ENCODE measurements at places on chromosomes 3 and 15. TPM values are rescaled to one million over a fixed set of nuclear protein-coding genes. Genes with fewer than 3 reads are reported as not detected.

The SNX22 gene
- 1.1 TPM for total RNA-seq

The TMEM158 gene
- 0.26 TPM for total RNA-seq

DNA sequence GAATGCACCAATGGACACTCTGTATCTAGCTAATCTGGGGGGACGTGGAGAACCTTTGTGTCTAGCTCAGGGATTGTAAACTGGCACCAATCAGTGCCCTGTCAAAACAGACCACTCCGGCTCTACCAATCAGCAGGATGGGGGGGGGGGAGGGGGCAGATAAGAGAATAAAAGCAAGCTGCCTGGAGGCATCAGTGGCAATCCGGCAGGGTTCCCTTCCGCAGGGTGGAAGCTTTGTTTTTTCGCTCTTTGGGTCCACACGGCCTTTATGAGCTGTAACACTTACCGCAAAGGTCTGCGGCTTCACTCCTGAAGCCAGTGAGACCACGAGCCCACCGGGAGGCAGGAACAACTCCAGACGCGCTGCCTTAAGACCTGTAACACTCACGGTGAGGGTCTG is 827.1 kb downstream of the PLOD2 start:
- DNase-seq = no peak
- H3K27ac ChIP-seq = no peak overlapping the region
- no peaks in the 10 kb centered on the region for H3K4me1 ChIP-seq

DNA sequence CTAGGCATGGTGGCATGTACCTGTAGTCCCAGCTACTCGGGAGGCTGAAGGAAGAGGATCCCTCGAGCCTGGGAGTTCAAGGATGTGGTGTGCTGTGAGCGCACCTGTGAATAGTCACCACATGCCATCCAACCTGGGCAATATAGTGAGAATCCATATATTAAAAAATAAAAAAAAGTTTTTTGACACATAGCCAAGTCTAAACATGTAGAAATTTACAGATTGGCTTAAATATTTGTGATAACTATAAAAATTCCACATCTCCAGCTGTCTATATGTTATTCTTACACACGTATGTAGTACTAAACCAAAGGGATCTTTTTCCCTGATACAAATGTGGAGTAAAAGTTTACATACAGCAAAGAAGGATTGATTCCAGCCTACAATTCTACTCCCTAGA is 119.7 kb downstream of the CNTN4 start:
- H3K27ac ChIP-seq = no peak overlapping the region
- no peaks in the 10 kb centered on the region for H3K4me1 ChIP-seq
- no peak for DNase-seq
- no peaks in the 10 kb centered on the region for H3K36me3 ChIP-seq
- H3K4me3 ChIP-seq = no peak overlapping the region

The SAMD7 gene
- not detected for total RNA-seq

- H3K4me3 ChIP-seq = no peak overlapping the region
- H3K27ac ChIP-seq = no peak overlapping the region
- H3K36me3 ChIP-seq = peaks cover 2% of the 10 kb centered on the region
- peaks cover 19% of the 10 kb centered on the region for H3K27me3 ChIP-seq
- no peak for DNase-seq
Observed at GRCh38 chr3:40978442-40978841, 220.9 kb upstream of the CTNNB1 start.

DNA sequence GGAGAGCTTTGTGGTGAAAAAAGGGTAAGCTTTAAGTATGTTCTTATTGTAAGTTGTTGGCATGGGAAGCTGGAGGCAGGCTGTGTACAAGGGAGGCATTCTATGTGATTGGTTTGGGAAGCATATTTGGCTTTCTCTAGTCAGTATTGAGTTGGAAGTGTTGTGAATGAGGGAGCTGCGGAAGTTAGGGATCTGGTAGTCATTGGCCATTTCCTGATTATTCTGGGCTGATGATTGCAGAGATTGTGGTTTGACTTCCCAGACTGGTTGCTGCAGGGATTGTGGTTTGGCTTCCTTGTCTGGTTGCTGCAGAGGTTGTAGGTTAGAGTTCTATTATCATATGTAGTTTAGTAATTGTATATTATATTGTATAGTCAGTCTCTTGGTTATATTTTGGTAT is 21.0 kb downstream of the STXBP5L start:
- no peak overlapping the region for H3K27ac ChIP-seq
- DNase-seq = no peak
- no peaks in the 10 kb centered on the region for H3K36me3 ChIP-seq
- no peaks in the 10 kb centered on the region for H3K27me3 ChIP-seq
- H3K4me3 ChIP-seq = no peak overlapping the region

- no peak overlapping the region for H3K27ac ChIP-seq
- DNase-seq = no peak
- peaks cover 12% of the 10 kb centered on the region for H3K36me3 ChIP-seq
Observed at GRCh38 chr15:60460931-60461330, 18.0 kb downstream of the ICE2 start.

- peak overlapping the region; percentile 49 for H3K27ac ChIP-seq
- no peaks in the 10 kb centered on the region for H3K27me3 ChIP-seq
- DNase-seq = peak; percentile 3
- peak overlapping the region; percentile 2 for H3K4me3 ChIP-seq
- peaks cover 39% of the 10 kb centered on the region for H3K4me1 ChIP-seq
Observed at GRCh38 chr3:155553780-155554179, 191.1 kb downstream of the PLCH1 start.

DNA sequence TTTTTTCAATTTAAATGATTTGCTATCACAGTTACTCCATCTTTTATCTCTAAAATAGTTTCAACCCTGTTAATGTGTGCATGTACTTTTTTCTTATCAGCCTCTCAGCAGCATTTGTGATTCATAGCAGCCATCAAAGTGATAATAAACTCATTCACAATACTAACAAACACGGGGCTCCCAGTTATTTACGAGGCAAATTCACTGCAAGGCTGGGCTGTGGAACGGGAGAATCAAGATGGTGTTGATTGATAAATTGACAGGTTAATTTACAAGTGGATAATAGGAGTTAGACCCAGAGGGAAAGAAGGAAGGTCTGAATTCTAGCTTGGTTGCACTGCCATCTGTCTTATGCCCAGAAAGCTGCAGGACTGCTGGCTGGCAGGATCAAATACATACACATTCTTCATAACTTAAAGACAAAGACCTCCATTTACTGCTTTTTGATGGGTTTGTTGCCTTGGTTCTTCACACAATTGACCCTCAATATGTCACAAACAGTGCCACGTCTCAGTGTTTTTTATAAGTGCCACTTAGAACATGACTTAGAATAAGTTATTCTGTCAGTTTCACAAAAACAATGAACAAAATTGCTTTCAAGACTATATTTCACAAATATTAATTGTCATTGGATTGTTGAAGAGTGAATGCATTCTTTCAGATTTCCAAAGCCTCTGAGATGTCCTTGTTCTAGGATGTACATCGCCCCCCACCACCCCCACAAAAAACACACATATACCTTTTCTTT is 562.8 kb downstream of the NR2F2 start:
- no peak overlapping the region for H3K4me3 ChIP-seq
- no peaks in the 10 kb centered on the region for H3K27me3 ChIP-seq
- no peak overlapping the region for H3K27ac ChIP-seq
- H3K36me3 ChIP-seq = no peaks in the 10 kb centered on the region
- DNase-seq = no peak

DNA sequence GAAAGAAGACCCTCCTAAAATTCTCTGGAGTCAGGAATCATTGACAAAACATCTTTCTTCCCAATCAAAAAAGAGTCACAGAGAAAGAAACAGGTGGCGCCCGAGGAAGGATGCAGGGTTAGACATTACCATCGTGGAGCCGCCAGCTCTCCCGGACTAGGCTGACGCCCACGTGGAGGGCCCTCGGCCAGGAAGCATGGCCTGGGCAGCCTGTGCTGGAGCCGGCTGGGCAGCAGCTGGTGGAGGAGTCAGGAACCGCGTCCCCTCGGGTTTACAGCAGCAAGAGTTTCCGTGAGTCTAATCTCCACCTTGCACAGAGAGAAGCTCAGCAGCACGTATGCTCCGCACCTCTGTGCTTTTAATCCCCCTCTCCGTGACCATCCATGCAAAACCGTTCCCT is 533.7 kb upstream of the ATP11B start:
- no peak for DNase-seq
- no peak overlapping the region for H3K27ac ChIP-seq
- H3K27me3 ChIP-seq = no peaks in the 10 kb centered on the region
- no peaks in the 10 kb centered on the region for H3K4me1 ChIP-seq

GRCh38 chr3:11568503-11569155 is 75.1 kb downstream of the VGLL4 start:
- no peak overlapping the region for H3K4me3 ChIP-seq
- peaks cover 3% of the 10 kb centered on the region for H3K36me3 ChIP-seq
- no peaks in the 10 kb centered on the region for H3K27me3 ChIP-seq
- DNase-seq = no peak
- no peaks in the 10 kb centered on the region for H3K4me1 ChIP-seq

DNA sequence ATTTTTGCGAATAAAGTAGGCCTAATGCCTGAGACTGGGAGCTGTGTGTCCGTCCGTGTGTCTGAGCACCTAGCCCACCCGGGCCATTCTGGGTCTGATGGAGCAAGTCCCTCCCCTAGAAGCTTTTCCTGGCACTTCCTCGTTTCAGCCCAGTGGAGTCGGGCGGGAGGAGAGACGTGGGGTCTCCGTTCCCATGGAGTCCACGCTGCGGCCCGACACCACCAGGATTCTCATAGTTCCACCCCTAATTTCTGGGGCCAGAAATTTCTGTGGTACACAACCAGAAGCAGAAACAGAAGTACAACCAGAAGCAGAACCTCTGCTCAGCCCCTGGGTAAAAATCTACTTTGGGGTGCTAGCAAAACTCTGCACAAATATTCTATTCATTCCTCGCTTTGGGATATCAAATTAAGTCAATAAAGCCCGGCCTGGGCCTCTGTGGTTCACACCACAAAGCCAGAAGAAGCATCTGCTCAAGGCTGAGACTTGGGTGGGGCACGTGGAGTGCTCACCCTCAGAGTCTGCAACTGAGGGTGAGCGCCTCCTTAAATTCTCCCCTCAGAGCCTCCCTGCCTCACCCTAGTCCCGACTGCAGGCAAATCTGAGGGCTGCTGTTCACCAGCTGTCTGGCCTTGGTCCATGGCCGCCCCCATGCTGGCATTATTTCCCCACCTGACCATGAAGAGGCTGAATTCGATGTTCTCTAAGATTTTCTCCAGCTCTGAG is 1.6 kb upstream of the MEGF11 start:
- no peak overlapping the region for H3K4me3 ChIP-seq
- peaks cover 68% of the 10 kb centered on the region for H3K27me3 ChIP-seq
- peaks cover 3% of the 10 kb centered on the region for H3K36me3 ChIP-seq

DNA sequence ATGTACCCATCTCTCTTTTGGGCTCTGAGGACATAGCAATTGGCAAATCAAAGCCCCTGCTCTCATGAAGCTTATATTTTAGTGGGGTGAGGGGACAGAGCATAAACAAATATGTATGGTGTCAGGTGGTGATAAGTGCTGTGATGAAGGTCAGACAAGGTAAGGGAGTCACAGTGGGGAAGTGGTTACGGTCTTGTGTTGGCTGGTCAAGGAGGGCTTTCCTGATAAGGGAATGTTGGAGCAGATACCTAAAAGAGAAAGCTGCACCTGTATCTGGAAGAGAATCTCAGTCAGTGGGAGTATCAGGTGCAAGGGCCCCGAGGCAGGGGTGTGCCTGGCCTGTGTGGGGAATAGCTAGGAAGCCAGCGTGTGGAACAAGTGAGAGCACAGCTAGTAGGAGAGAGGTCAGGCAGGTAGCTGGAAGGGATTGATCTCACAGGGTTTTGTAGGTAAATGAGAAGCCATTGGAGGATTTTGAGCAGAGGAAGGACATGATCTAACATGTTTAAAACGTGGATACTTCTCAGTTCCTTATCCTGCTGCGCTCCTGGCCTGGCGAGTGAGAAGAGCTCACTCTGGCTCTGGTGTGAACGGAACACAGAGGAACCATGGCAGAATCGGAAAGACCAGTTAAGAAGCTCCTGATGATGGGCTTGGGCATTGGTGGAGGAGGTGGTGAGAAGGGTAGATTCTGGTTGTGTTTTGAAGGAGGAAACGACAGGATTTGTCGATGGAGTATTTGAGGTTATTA is 35.5 kb downstream of the MRAS start:
- no peak overlapping the region for H3K4me3 ChIP-seq
- H3K27ac ChIP-seq = no peak overlapping the region
- no peaks in the 10 kb centered on the region for H3K4me1 ChIP-seq
- H3K27me3 ChIP-seq = peaks cover 2% of the 10 kb centered on the region
- H3K36me3 ChIP-seq = no peaks in the 10 kb centered on the region

DNA sequence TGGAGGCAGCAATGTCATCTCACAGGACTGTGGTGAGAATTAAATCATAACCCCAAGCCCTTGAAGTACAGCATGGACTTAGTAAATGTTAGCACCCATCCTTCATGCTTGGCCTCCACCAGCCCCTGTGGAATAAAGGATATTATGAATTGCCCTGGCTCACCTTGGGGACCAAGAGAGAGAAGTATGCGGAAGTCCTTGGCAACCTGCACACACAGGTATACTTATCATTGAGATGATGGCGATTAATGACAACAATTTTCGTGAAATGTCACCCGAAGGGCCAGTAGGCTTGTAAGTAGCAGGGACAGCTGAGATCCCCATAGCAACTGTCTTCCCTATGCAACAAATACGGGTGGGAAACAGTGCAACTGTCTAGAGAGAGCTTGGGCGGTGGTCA is 102.0 kb downstream of the FAM43A start:
- DNase-seq = no peak
- H3K4me1 ChIP-seq = no peaks in the 10 kb centered on the region
- peaks cover 6% of the 10 kb centered on the region for H3K27me3 ChIP-seq
- H3K4me3 ChIP-seq = no peak overlapping the region

DNA sequence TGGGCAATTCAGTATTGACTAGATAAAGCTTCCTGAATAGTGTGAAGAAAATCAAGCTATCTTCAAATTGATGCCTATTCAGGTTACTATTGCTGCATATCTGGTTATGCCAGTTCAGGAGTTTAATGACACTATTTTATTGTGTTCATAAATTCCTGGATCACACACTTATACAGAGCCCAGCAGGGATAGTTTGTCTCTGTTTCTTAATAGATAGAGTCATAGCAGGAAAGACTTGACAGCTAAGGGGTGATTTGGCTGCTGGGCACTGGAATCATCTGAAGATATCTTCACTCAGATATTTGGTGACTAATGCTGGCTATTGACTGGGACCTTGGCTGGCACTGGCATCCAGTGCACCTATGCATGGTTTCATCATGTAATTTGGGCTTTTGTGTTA is 187.8 kb downstream of the PYDC2 start:
- no peaks in the 10 kb centered on the region for H3K36me3 ChIP-seq
- no peak overlapping the region for H3K27ac ChIP-seq
- no peak overlapping the region for H3K4me3 ChIP-seq
- no peaks in the 10 kb centered on the region for H3K4me1 ChIP-seq
- H3K27me3 ChIP-seq = no peaks in the 10 kb centered on the region
- DNase-seq = no peak

- no peak overlapping the region for H3K4me3 ChIP-seq
- H3K27ac ChIP-seq = no peak overlapping the region
- DNase-seq = no peak
- H3K36me3 ChIP-seq = no peaks in the 10 kb centered on the region
- peaks cover 27% of the 10 kb centered on the region for H3K4me1 ChIP-seq
Observed at GRCh38 chr15:58307313-58307961, 124.4 kb upstream of the LIPC start.

The STRA6 gene
- total RNA-seq = not detected

The DRD3 gene
- total RNA-seq = not detected

The DCP1A gene
- total RNA-seq = 46.3 TPM

- peak overlapping the region; percentile 94 for H3K27ac ChIP-seq
- no peaks in the 10 kb centered on the region for H3K27me3 ChIP-seq
- no peak for DNase-seq
- peaks cover 78% of the 10 kb centered on the region for H3K4me1 ChIP-seq
Observed at GRCh38 chr3:4907643-4908432, 71.4 kb upstream of the BHLHE40 start.
